Lung (tissue), 17 donors: ENCODE measurements at places on chromosomes 12 and 14. TPM values are rescaled to one million over a fixed set of nuclear protein-coding genes. Genes with fewer than 3 reads are reported as not detected.

Gene SLC11A2
- 112 TPM for total RNA-seq

Gene RDH5
- total RNA-seq = 5.4 TPM

Gene CCDC175
- 0.34 TPM for total RNA-seq

Gene IFNG-AS1
- total RNA-seq = 1.2 TPM

Gene B4GALNT3
- total RNA-seq = 36.1 TPM

Gene CCDC88C
- 66.0 TPM for total RNA-seq

Gene ACVRL1
- 101 TPM for total RNA-seq

Gene PTPRQ
- 11.7 TPM for total RNA-seq
